Breast epithelium (tissue), 4 donors: ENCODE measurements at places on chromosomes 7 and 10.

- H3K4me1 ChIP-seq, result no peaks in the 10 kb centered on the region
- no peak for DNase-seq
- no peak overlapping the region for H3K4me3 ChIP-seq
- no peaks in the 10 kb centered on the region for H3K27me3 ChIP-seq
- H3K36me3 ChIP-seq, result no peaks in the 10 kb centered on the region
These were observed 111.2 kb upstream of the ZMIZ1 start for GRCh38 chr10:78957471-78958039.

- H3K4me3 ChIP-seq, result no peak overlapping the region
- no peak for DNase-seq
- no peaks in the 10 kb centered on the region for H3K36me3 ChIP-seq
- H3K27ac ChIP-seq, result no peak overlapping the region
- H3K4me1 ChIP-seq, result no peaks in the 10 kb centered on the region
These were observed 58.1 kb downstream of the SVIL start for GRCh38 chr10:29576681-29577080.

- no peak overlapping the region for H3K4me3 ChIP-seq
- no peaks in the 10 kb centered on the region for H3K27me3 ChIP-seq
- no peak overlapping the region for H3K27ac ChIP-seq
- H3K4me1 ChIP-seq, result no peaks in the 10 kb centered on the region
- H3K36me3 ChIP-seq, result no peaks in the 10 kb centered on the region
- DNase-seq, result no peak
These were observed 160.6 kb upstream of the AOAH start for GRCh38 chr7:36884910-36885309.

- DNase-seq, result no peak
- H3K4me1 ChIP-seq, result peaks cover 6% of the 10 kb centered on the region
- H3K27ac ChIP-seq, result peak overlapping the region; percentile 2
- H3K27me3 ChIP-seq, result no peaks in the 10 kb centered on the region
- no peak overlapping the region for H3K4me3 ChIP-seq
These were observed 9.6 kb upstream of the CCM2 start for GRCh38 chr7:44990109-44991023.

- no peaks in the 10 kb centered on the region for H3K36me3 ChIP-seq
- no peak overlapping the region for H3K27ac ChIP-seq
- DNase-seq, result no peak
- no peak overlapping the region for H3K4me3 ChIP-seq
- H3K27me3 ChIP-seq, result no peaks in the 10 kb centered on the region
These were observed 116.2 kb downstream of the GFRA1 start for GRCh38 chr10:116156819-116157218.
